ENCODE measurements at places on chromosomes 7 and 10. TPM values are rescaled to one million over a fixed set of nuclear protein-coding genes. Genes with fewer than 3 reads are reported as not detected.

DNA sequence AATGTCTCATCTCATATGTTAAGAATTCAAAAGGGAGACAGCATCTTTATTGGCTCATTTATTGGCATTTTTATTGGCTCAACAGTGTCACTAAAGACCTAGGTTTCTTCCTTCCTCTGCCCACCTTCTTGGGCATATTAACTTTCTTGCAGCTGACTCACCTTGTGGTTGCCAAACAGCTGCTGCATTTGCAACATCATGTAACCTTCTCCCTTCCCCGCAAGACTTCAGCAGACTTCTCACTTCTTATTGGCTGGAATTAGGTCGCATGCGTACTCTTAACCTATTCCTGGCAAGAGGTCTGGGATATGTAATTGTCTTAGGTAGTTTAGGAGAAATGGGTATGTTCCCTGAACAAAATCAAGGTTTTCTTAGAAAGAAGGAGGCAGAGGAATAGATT is 263.2 kb downstream of the POU6F2 start:
- H3K4me1 ChIP-seq = no peaks in the 10 kb centered on the region
- peaks cover 4% of the 10 kb centered on the region for H3K27me3 ChIP-seq
- no peak overlapping the region for H3K27ac ChIP-seq
- no peaks in the 10 kb centered on the region for H3K36me3 ChIP-seq

DNA sequence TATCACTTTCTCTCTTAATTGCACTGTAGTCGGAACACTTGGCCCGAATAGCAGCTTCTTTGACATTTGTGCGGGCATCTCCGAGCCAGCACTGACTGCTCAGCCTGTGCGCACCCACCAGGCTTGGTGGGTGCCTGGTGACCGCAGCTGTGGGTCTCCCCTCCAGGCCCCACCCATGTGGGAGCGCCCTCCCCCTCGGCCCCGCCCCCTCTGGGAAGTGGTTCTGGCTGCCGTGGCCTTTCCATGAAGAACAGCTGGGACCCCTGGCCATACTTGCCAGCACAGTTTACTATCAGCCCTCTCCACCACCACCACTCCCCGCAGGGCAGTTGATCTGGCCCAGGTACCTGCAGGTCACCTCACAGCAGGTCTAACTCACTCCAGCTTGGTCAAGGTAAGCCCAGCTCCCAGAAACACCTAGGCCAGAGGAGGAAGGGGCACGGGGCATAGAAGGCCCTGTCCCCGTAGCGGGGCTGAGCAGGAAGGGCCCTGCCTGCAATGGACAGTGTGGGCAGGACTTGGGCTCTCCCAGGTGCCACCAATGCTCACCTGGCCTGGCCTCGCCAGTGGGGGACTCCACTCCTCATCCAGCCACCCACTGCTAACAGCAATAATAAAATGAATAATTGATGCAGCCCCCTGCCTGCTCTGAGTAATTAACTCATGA is 5.8 kb downstream of the RASGEF1A start:
- H3K27me3 ChIP-seq = peaks cover 5% of the 10 kb centered on the region
- no peak overlapping the region for H3K27ac ChIP-seq
- H3K4me3 ChIP-seq = no peak overlapping the region
- peak; percentile 7 for DNase-seq
- H3K4me1 ChIP-seq = peaks cover 23% of the 10 kb centered on the region

DNA sequence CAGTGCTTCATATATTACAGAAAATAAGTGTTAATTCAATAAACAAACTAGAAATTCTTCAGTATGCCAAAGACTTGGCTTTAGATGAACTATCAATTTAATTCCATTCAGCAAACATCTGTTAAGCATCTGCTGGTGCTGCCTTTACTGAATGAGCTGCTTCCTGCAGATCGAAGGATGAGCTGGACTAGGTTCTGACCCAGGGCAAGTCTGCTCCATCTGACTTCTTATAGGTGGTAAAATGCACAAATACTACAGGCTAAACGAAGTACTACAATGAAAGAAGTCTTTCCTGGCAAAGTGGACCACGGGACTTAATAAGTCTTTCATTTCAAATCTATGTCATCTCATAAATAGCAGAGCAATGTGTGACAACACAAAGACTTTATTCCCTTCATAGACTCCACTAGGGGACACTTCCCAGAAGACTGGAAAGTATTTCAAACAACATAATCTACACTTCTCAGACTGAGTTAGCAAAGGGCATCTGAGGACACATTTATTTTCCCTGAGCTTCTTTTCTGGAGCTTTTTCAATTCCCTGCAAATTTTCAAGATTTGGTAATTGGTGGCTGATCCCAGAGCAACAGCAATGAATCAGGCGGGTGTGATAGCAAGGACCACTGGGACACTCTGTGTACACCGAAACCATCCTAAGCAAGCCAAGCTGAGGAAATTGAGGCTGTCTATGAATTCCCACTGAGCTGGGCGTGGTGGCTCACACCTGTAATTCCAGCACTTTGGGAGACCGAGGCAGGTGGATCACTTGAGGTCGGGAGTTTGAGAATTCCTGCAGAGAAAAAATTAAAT is 108.9 kb upstream of the FRMD4A start:
- H3K4me1 ChIP-seq = no peaks in the 10 kb centered on the region
- H3K27ac ChIP-seq = no peak overlapping the region
- H3K27me3 ChIP-seq = peaks cover 19% of the 10 kb centered on the region
- H3K4me3 ChIP-seq = no peak overlapping the region
- peaks cover 3% of the 10 kb centered on the region for H3K36me3 ChIP-seq

GRCh38 chr7:13062631-13063030 is 375.2 kb downstream of the ARL4A start:
- DNase-seq = no peak
- H3K4me3 ChIP-seq = no peak overlapping the region
- H3K27ac ChIP-seq = no peak overlapping the region
- H3K27me3 ChIP-seq = peaks cover 9% of the 10 kb centered on the region

- H3K27ac ChIP-seq = no peak overlapping the region
- H3K4me1 ChIP-seq = no peaks in the 10 kb centered on the region
- no peaks in the 10 kb centered on the region for H3K36me3 ChIP-seq
- no peak for DNase-seq
- no peaks in the 10 kb centered on the region for H3K27me3 ChIP-seq
Measured at GRCh38 chr7:48962821-48963505, 38.6 kb downstream of the CDC14C start.

DNA sequence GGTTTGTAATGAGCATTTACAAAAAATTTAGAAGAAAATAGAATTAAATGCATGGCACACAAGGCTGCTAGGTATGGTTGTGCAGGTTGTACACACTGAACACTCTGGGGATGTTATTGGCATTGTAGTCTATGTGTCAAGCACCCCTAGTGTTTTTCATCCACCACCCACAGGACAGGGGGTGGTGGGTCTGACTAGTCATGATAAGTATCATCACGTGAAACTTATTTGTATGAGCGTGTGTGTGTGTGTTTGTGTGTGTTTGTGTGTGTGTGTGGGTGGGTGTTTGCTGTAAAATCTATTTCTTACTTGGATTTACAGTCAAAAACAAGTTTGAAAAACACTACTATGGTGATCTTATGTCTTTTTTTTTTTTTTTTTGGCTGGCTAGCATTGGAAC is 66.5 kb downstream of the MAP3K8 start:
- H3K36me3 ChIP-seq = no peaks in the 10 kb centered on the region
- H3K4me1 ChIP-seq = peaks cover 44% of the 10 kb centered on the region
- H3K27me3 ChIP-seq = no peaks in the 10 kb centered on the region
- peak overlapping the region; percentile 39 for H3K27ac ChIP-seq
- no peak overlapping the region for H3K4me3 ChIP-seq

GRCh38 chr10:61108915-61109314 is 164.9 kb upstream of the RHOBTB1 start:
- H3K4me3 ChIP-seq = no peak overlapping the region
- no peak overlapping the region for H3K27ac ChIP-seq
- H3K36me3 ChIP-seq = no peaks in the 10 kb centered on the region
- no peaks in the 10 kb centered on the region for H3K4me1 ChIP-seq

- no peak overlapping the region for H3K27ac ChIP-seq
- no peak overlapping the region for H3K4me3 ChIP-seq
- H3K4me1 ChIP-seq = peaks cover 12% of the 10 kb centered on the region
- no peaks in the 10 kb centered on the region for H3K36me3 ChIP-seq
- peaks cover 73% of the 10 kb centered on the region for H3K27me3 ChIP-seq
Measured at GRCh38 chr10:90930971-90931871, 10.3 kb upstream of the ANKRD1 start.

GRCh38 chr10:34710391-34710751 is 104.7 kb downstream of the PARD3 start:
- DNase-seq = no peak
- H3K4me1 ChIP-seq = peaks cover 4% of the 10 kb centered on the region
- peaks cover 30% of the 10 kb centered on the region for H3K27me3 ChIP-seq
- H3K36me3 ChIP-seq = no peaks in the 10 kb centered on the region
- H3K27ac ChIP-seq = no peak overlapping the region

The NME8 gene
- not detected for total RNA-seq

The LIPF gene
- not detected for total RNA-seq

The TRPV5 gene
- total RNA-seq = not detected
